RCC 7860 (cell line): ENCODE measurements at places on chromosomes 1 and 21.

DNA sequence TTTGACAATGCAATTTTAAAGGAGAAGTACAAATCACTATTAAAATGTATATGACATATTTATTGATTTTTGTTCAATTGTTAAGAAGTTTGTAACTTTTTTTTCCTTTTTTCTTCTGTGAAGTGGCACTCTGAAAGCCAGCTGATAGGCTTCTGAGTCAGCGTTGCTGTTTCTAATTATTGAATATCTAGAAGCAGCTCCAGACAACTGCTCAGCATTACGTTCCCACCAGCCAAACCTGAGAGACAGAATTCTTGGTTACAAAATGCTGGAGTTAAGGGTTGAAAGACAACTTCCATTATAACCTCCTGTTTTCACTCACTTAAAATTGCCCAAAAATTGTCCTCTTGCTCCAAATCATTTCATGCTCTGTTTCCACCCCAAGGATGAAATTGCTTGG is 31.4 kb upstream of the LMX1A start:
- no peak for DNase-seq

- DNase-seq: peak; percentile 100
Measured at GRCh38 chr1:151992303-151993083, 1.2 kb downstream of the S100A10 start.

GRCh38 chr1:70008660-70009059 is 196.7 kb downstream of the LRRC40 start:
- DNase-seq: no peak

DNA sequence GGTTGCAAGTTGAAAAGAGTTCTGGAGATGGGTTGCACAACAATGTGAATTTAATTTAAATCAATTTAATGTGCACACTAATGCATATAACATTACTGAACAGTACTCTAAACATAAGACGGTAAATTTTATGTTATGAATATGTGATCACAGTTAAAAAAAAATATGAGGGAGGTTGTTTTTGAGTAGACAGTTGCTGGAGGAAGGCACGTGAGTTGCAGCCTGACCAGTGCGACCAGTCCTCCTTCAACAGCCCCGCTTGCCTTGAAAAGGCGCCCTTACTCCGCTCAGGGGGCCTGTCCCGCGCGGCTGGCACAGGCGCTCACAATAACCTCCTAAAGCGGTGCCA is 322 bp upstream of the OLIG1 start:
- DNase-seq: no peak

DNA sequence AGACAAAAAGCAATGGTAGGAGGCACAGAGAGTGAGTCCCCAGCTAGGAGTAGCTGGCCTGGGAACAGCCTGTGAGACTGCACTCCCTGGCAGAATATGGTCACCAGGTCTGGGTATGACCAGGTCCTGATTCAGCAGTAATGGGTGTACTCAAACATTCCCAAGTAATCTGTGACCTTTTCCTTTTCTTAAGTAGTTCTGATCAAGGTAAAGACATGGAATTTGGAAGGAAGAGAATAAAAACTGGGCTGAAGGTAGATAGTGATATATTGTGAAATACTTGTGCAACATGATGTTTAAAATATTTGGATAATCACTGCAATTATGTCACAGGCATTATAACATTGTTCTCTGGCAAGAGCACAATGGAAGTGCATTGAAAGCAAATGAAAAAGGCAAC is 147.2 kb upstream of the DPYD start:
- DNase-seq: no peak

GRCh38 chr1:168470901-168471431 is 72.8 kb downstream of the XCL2 start:
- peak; percentile 94 for DNase-seq

- DNase-seq: peak; percentile 96
Measured at GRCh38 chr1:28417441-28417922, 47.9 kb downstream of the PHACTR4 start.

- no peak for DNase-seq
Measured at GRCh38 chr1:82153272-82153629, 352.5 kb downstream of the ADGRL2 start.

- DNase-seq: no peak
Measured at GRCh38 chr1:190579552-190580193, 102.0 kb upstream of the BRINP3 start.
